ENCODE measurements at places on chromosomes 6 and 20.

DNA sequence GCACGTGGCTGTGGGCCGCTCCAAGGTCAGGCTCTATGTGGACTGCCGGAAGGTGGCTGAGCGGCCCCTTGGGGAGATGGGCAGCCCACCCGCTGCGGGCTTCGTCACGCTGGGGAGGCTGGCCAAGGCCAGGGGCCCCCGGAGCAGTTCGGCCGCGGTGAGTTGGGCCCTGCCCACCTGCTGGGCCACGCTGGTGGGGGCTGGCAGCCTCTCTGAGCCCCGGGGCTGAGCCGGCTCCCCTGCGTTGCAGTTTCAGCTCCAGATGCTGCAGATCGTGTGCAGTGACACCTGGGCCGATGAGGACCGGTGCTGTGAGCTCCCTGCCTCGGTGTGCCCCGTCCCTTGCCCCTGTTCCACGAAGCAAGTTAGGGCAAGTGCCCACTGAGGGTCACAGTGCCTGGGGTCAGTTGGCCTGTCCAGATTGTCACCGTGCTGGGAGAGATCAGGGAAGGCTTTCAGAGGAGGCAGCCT is 27.1 kb downstream of the COL20A1 start:
- no peak for DNase-seq

GRCh38 chr6:120056085-120056484 is 706.5 kb upstream of the MAN1A1 start:
- DNase-seq, result no peak

- DNase-seq, result no peak
Observed at GRCh38 chr6:141077355-141078333, 1055.1 kb upstream of the GJE1 start.

DNA sequence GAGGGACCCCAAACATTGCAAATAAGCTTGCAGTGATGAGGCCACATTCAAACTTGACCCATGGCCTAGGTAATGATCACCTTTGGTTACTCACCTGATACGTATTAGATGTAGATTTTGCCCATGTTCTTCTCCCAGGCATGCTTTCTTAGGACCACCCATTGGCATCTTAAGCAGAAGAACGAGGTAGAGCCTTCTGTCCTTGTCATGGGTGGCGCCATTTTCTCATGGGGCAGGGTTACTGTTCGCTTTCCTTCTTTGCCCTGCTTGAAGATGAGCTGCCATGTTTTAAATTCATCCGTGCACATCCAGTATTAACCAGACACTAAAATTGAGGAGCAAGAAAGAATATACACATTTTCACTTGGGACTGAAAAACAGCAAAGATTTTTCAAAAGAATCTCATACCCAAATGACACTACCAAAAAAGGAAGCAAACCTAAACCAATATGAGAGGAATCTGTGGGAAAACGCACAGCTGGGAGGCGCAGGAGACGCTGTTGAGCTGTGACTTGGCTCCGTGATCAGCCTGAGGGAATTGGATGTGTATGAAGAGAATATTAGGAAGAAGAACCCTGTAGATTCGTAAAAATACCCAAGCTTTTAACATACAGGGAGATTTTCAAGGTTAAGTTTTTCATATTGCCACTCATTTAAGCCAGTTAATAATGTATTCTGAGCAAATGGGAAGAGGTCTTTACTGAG is 36.6 kb downstream of the GMPR start:
- no peak for DNase-seq

GRCh38 chr6:63565727-63566596 is 6.3 kb upstream of the LOC128125822 start:
- no peak for DNase-seq

DNA sequence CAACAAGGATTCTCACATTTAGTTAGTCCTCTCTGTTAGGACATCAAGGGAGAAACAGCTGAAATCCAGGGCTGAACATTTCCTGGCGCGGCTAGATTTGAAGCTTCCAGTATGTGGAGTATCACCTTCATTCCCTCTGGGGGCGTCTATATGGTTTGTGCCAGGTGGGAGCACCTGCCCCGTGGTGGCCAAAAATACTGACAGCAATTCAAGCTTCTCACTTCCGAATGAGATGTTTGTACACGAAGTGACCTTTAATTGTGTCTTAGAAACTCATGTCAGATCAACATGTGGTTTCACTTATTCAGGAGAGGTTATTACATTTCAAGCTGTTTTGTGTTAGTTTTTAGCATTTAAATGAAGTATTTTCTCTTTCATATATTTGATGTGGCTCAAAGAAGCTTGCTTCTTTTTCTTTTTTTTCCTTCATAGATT is 67.3 kb upstream of the ZNF217 start:
- DNase-seq, result no peak

GRCh38 chr20:43389839-43390626 is 67.7 kb upstream of the SRSF6 start:
- no peak for DNase-seq

- no peak for DNase-seq
Observed at GRCh38 chr20:37484331-37484730, 36.7 kb upstream of the NNAT start.

GRCh38 chr6:101879782-101880181 is 486.3 kb downstream of the GRIK2 start:
- DNase-seq, result no peak

- no peak for DNase-seq
Observed at GRCh38 chr20:59148701-59149493, 14.7 kb upstream of the ZNF831 start.

DNA sequence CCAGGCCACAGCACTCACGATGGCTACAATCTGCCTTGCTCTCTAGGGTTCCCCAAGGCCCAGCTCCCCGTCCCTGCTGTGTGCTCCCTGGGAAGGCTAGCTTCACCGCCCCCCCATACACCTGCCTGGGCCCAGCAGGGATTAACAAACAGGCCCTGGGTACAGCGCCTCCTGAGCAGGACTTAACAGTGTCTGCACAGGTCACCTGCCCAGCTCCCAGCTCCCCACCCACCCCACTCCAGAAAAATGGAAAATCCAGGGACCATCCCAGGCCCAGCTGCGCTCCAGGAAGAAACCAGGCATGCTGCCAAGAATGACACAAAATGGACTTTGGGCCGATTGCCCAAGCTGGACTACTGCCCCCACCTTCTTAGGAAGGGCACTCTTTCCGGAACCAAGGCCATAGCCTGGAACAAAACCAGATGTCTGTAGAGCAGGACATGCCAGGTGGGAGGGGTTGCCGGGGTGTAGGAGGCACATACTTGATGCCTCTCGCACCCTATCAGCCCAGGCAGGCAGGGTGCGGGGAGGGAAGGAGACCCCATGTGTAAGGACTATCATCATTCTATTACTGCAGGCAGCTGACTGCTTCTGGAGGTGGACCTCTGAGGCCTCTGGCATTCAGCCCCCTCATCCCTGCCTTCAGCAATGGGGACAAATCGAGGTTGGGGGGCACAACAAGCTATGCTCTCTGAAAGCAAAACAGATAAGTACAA is 104.9 kb downstream of the SNX5 start:
- no peak for DNase-seq

DNA sequence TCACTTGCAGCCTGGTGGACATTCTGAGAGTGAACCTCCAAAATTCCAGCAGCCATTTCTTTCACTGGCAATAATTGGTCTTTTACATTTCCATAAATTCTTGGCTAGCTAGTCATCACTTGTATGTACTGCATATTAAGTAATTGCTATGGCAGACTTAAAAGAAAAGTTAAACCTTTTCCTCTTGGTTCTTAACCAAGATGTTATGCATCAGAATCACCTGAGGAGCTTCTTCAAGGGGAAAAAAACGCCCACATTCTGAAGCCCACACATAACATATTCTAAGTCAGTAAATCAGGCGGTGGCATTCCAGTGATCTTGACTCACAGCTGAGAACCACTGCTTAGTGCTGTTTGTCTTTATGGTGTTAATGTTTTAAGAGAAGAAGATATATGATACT is 37.0 kb downstream of the CDC40 start:
- no peak for DNase-seq

- no peak for DNase-seq
Observed at GRCh38 chr6:111743360-111743759, 129.9 kb downstream of the FYN start.

DNA sequence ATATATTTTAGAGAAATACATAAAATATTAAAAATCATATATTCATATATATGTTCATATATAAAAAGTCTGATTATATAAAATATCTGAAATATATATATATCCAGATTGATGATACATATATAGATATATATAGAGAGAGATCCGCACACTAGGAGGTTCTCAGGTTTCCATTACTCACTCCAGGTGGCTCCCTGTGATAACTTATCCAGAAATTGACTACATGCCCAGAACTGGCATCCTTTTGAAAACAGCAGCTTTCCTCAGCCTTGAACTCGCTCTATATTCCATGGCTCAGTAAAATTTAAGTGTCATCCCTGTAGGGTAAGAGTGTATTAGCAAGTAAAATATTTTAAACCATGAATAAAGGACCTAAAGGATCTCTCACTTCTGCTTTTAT is 206.8 kb downstream of the TINAG start:
- DNase-seq, result no peak

- DNase-seq, result no peak
Observed at GRCh38 chr6:23446469-23446967, 679.5 kb upstream of the NRSN1 start.

DNA sequence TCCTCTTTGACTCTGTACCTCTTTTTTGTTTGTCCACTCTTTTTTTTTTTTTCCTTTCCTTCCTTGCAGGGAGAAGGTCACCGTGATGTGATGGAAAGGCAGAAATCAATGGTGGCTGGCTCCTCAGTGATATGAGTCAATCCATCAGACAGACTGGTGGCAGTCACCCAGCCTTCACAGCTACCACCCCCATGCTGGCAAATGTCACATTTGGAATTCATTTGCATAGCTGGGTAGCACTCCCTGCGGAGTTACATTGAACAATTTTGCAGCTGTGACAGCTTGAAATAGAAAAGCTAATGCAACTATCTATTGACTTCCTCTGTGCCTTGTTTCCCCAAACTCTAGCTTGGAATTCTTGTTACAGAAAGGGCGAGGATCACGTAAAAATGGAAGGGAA is 668.4 kb downstream of the C6orf118 start:
- DNase-seq, result no peak

- no peak for DNase-seq
Observed at GRCh38 chr20:17029698-17030097, 197.1 kb upstream of the PCSK2 start.

DNA sequence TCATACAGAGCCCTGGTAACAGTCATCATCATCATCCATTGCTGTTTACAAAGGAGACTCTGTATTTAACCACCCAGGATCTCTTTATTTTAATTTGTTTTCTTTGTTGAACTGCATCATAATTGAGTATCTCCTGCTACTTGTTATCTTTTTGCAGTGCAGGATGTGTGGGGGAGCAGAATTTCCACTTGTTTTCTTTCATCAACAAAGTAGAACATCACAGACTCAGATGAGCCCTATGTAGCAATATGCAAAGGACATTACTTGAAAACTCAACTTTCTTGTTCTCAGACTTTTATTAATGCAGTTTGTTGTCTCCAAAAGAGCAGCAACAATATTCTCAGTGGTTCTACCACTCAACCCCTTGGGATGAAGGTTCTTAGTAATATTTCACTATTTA is 38.7 kb upstream of the IPCEF1 start:
- no peak for DNase-seq

DNA sequence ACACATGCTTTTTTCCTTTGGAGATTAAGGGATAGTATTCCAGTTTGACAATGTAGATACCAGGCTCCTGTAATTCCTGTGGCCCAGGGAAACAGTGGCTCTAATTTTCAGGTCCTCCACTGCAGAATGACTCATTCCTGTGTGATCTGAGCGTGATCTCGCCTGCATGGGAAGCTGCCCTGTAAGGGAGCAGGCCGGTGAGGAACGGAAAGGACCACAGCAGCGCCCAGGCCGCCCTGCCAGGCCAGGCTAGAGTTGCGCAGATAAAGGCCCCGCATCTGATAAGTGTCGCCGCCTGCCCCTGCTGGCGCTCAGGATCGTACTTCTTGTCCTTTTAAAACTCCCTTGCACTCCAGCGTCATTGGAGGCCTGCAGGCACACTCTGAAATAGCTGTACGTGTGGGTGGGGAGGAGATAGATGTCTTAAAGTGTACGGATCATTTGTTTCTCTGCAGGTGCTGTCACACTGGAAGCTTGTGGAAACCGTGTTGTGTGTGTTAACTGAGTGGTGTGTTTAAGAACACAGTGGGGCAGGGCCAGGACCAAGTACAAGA is 60.7 kb downstream of the SYNJ2 start:
- no peak for DNase-seq

- DNase-seq, result no peak
Observed at GRCh38 chr6:149334201-149334600, 16.7 kb downstream of the TAB2 start.

- DNase-seq, result peak; percentile 38
Observed at GRCh38 chr20:438571-439469, 23.5 kb downstream of the TBC1D20 start.

All from activated CD4-positive, alpha-beta T cell treated with anti-CD3 and anti-CD28 coated beads for 1 hour (primary cell).